T47D (cell line): ENCODE measurements at places on chromosomes 11 and 22.
A peak's percentile ranks its signal among the peaks of the same experiment; 100 is the strongest.

DNA sequence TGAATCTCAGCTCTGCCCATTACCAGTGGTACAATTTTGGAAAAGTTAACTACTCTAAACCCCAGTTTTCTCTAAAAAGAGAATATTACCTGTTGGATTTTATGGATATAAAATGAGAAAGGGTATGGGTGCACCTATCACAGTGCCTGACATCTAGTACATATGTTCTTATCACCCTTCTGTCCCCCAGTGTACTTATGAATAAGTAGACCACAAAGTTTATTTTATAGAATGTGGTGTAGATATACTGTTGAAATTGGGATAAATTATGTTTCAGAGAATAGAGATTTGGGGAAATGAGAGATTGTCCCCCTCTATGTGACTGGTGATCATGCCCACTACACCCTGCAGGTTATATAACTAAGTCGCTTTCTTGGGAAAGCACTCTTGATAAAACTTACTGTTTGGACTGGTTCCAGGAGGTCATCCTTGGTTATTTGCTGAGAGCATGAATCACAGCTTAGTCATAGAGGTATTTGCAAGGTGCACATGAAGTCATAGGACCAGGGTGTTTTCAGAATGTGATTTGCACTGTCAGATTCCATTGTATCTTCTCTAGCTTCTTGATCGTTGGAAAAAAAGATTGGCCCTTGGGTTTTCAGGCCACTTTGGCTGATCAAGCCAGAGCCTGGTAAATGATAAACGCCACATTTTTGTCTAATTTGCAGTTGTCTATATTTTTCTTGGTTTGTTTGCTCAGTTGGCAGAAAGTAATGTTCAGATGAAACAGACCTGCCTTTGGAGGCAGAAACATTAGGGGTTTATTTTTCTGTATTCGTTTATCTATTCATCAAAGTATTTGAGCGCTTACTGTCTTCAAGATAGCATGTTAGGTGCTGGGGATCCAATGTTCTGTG, 21.3 kb downstream of the STX3 start:
- DNase-seq, result no peak

DNA sequence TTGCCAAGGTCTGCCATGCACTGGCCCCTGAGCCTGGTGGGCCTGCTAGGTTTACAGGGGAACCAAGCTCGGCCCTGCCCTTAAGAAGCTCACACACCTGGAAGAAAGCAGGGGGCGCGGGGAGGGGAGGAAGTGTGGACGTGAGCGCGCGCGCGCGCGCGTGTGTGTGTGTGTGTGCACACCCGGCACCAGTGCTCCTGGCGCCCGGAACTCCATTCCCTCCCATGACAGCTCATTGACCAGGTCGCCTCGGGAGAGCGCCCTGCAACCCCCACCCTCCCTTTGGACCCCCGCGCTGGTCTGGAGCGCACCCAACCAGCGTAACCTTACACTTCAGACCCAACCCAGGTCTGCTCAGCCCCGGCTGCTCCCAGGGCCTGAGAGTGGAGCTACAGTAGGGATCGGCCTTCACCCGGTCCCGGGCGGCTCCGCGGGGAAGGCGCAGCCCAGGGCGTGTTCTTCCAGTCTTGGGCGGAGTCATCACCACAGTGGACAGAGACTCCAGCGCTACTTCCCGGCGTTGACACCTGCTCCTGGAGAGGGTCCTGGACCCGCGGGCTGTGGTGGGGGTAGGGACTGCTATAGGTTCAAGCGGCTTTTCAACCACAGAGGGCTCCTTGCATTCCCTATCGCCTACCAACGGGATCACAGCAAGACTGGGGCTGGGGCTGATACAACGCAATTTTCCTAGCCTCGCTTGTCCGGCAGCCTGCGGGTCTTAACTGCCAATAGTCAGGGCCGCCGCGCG, 1.5 kb downstream of the GALNT18 start:
- DNase-seq, result peak; percentile 65

GRCh38 chr22:37231406-37232139, 12.5 kb downstream of the RAC2 start:
- no peak for DNase-seq

- no peak for DNase-seq
Observed at GRCh38 chr22:38935023-38935422, 22.4 kb upstream of the APOBEC3A start.

DNA sequence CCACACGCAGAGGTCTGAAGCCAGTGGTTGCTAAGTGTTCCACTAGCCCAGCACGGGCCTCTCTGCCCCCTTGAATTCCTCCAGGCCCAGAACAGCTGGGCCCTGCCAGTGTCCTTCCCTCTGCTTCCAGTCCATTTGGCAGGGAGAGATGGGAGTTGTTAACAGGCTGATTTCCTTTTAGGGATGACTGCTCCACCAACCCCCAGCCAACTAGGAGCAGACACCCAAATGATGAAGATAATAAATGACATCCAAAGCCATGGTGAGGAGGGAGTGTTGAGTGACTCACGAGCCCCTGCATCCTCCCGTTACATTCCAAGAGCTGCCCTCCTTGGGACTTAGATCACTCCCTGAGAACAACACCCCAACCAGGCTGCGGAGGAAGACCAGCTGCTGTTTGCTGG, 20.6 kb downstream of the PARVA start:
- no peak for DNase-seq

- DNase-seq, result no peak
Observed at GRCh38 chr22:48070083-48070482, 1307.6 kb downstream of the TBC1D22A start.

DNA sequence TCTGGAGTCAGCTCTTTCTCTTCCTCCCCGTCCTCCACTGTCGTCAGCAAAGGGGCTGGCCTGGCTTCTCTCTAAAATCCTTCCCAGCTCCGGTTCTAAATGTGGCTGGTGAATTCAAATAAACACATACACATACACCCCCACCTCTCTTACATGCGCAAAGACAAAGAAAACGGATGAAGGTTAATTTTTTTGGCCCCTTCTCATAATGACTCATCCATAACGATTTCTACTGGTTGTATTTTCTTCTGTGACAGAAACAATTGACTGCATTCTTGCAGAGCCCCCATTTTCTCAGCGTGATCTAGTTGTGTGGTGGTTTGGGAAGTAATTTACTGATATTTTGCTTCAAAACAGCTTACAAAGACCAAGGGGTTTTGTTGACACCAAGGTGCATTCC, 130.0 kb upstream of the NTM start:
- DNase-seq, result no peak

GRCh38 chr22:17783312-17783711, 9.0 kb upstream of the BID start:
- no peak for DNase-seq

GRCh38 chr11:36564376-36565030, 3.3 kb upstream of the RAG1 start:
- peak; percentile 46 for DNase-seq

- DNase-seq, result no peak
Observed at GRCh38 chr11:57490456-57491248, 24.9 kb downstream of the SLC43A1 start.

GRCh38 chr11:47308050-47308823, 38.3 kb downstream of the MADD start:
- no peak for DNase-seq

GRCh38 chr11:17184882-17185587, 22.8 kb downstream of the PIK3C2A start:
- no peak for DNase-seq

GRCh38 chr22:42169055-42169469, 38.5 kb upstream of the CYP2D6 start:
- DNase-seq, result peak; percentile 76

- DNase-seq, result no peak
Observed at GRCh38 chr22:30183271-30183670, 63.3 kb downstream of the LIF start.

GRCh38 chr11:35622070-35622469, 3.8 kb downstream of the FJX1 start:
- peak; percentile 66 for DNase-seq

- DNase-seq, result peak; percentile 34
Observed at GRCh38 chr22:41382098-41382578, 396 bp downstream of the TEF start.

DNA sequence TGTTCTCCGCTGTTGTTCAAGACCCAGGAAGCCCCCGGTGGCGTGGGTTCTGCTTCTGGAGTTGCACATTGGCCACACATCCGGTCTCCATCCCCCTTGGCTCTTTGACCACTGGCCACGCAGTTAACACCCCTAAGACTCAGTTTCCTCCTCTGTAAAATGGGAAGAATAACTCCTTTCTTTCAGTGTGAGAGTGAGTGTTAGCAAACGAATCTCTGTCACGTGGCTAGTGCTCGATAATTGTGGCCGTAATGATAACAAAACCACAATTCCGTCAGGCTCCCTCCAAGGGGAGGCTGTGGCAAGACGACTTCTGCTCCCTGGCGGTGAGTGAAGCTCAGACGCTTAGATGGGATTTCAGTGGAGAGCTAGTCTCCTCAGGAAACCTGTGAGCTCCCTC, 315.2 kb upstream of the B3GAT1 start:
- DNase-seq, result no peak

- no peak for DNase-seq
Observed at GRCh38 chr22:36480941-36481392, 473 bp downstream of the TXN2 start.

DNA sequence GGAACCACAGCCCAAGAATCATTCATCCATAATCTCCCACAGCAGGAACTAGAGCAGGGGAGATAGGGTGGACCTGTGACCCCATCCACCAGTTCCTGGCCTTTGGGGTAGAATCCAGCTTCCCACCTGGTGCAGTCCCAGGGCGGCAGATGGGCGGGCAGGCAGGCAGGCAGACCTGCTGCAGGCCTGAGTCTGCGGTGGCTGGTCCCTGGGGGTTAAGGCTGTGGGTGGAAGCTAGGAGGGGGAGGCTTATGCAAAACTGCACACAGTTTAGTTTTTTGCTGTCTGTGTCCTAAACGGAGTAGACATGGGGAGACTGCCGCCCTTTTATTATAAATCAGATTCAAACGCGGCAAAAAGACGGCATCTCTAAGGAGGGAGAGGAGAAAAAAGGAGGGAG, 4.5 kb upstream of the NEFH start:
- DNase-seq, result no peak

DNA sequence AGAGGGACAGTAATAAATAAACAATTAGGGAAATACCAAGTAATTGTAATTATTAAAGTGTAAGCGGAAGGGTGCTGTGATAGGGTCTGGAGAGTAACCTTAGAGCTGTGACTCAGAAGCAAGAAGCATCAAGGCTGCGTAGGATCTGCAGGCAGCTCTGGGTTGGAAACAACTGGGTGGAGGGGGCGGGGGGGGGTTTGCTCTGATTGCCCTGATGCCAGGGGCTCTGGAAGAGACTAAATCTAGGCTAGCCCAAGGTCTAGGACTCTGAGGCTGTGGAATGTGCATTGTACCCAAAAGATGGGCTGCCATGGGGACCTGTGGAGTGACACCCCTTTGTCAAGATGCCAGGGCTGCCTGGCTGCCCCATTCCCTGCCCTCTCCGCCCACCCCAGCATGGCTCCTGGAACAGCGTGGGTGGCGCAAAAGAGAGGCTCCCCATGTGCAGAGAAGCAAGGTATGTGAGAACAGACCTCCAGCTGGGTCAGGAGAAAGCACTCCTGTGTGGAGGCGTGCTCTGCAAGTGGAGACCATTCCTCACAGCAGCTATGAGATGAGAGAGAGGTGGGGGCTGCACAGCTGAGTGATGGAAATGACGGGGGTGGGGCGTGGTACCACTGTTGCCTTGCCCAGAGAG, 101.1 kb upstream of the CRYBB3 start:
- DNase-seq, result no peak

- DNase-seq, result no peak
Observed at GRCh38 chr22:50161508-50162390, 8.8 kb upstream of the PANX2 start.

DNA sequence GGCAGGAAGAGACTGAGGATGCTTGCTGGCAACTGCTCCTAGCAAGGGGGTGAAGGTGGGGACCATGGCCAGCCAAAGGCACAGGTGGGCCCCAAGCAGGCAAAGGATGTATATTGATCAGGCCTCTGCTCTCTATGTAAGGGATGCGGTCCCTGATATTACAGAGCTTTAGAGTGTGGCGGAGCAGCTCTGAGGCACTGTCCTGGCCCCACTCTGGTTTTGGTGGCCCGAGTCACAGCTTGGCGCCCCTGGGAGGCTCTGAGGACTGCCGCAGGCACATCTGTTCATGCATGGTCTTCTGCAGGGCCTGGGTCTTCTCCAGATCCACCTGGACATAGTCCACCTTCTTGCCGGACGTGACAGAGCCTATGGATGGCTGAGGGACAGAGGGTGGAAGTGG, 45.5 kb downstream of the GAB4 start:
- DNase-seq, result no peak
